ENCODE measurements at places on chromosomes 11 and 22.

DNA sequence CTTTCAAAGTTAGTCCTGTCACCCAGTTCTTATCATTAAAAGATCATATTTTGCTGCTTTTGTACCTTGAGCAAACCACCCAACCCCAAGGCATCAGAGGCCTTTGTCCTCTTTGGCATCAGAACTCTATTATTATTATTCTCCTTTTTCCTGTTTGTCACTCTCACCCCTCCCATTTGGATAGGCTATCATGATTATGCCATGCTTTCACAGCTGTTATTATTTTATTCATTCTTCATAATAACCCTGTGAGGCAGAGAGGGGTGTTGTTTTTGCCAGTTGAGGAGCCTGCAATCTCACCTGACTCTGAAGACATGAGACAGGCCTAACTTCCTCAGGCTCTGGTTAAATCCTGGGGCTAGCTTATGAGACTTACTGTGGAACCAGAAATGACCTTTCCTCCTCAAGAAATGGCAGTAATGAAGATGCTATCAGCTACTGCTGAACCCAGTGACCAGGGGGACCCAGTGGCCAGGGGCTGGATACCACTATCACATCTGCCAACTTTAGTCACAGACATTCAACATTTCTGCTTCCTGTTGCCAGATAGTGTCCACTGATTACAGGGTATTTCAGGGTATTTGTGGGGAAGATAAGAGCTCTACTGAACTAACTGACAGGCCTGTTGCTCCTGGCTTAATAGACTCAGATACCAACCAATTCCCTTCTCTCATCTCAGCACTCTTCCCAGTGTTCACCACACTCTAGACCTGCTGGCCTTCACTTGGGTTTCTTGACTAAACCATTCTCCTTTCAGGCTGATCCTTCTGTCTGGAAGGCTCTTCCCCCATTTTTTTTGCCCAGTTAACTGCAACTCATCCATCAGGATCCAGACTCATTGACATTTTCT, 11.8 kb upstream of the SWAP70 start:
- DNase-seq, result no peak

- DNase-seq, result no peak
Observed at GRCh38 chr11:73974604-73975478, 7.8 kb downstream of the UCP2 start.

DNA sequence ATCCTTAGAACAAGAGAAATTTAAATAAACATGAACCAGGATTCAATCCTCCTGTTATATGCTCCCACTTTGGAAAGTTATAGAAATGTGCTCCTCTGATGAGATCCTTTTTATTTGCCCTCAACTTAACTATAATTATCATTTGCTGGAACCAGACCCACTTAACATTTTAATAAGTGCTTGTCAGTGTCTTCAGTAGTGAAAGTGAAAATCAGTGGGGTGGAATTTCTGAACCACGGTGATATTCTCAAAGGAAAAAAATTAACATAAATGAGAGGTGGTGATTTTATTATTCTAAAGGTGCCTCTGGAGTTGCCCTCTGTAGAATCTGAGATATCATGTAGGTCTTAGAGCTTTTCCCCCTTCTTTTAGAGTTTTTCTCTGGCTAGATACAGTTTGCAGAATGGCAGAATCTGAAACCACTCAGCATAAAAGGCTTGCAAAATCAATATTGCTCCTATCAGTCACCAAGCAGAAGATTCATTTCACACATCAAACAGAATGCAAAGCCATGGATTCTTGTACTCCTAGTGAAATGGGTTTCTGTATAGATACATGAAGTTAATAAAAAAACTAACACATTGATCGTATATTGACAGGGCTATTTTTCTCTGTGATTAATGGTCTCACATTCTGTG, 213.2 kb downstream of the LUZP2 start:
- no peak for DNase-seq

DNA sequence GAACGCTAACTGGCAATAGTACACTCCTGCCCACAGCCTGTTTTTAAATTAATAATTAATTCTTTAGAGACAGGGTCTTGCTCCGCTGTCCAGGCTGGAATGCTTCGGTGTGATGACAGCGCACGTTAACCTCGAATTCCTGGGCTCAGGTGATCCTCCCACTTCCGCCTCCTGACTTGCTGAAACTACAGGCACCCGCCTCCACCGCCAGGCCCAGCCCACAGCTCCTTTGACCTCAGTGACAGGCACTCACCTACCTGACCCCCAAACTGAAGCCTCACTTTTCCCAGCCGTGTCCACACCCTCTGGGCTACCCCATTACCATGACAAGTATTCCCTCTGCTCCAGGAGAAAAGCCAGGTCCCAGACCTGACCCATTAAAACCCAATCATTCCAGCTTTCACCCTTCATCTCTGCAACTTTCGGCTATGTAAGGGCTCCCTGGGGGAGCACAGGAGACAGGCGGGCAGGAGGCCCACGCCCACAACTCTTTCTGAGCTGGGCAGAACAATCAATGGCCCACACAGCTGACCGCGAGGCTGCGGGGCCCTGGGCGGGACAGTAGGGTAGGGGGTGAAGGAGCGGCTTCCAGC, 730 bp downstream of the LMNTD2 start:
- no peak for DNase-seq

DNA sequence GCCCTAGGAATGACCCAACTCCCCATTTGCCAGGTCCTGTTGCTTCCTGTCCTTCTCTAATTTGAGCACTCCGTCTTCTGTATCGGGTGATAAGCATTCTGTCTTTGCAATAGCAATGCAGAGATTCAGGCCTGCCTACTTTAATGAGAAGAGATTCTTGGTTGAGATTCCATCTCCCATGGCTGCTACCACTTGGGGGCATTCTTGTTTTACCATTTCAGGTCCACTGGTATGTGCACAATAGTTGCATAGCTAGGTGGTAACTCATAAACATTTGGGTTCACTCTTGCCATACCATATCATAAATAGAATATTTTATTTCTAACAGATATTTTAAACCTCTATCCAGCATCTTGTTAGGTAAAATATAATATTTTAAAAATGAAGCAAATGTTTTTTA, 34.4 kb upstream of the CALCB start:
- DNase-seq, result no peak

GRCh38 chr11:61607920-61608599, 27.2 kb upstream of the SYT7 start:
- DNase-seq, result no peak

- no peak for DNase-seq
Observed at GRCh38 chr22:29737251-29738117, 17.7 kb downstream of the CABP7 start.

DNA sequence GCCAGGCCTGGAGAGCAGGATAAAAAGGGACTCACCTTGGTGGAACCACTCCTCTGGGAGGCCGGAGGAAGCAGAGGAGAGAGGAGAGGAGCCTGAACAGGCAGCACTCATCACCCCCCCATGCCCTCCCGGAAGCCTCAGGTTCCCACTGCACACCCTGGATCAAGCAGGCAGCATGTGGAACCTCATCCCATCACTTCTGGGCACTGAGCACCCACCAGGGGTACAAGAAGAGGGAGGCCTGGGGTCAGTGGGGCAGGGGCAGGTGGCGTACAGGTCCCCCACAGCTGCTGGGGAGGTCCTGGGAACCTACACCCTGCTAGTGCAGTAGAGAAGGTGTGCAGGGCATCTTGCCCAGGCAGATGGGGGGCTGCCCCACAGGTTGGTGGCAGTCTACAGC, 35.1 kb upstream of the TXNRD2 start:
- DNase-seq, result no peak

DNA sequence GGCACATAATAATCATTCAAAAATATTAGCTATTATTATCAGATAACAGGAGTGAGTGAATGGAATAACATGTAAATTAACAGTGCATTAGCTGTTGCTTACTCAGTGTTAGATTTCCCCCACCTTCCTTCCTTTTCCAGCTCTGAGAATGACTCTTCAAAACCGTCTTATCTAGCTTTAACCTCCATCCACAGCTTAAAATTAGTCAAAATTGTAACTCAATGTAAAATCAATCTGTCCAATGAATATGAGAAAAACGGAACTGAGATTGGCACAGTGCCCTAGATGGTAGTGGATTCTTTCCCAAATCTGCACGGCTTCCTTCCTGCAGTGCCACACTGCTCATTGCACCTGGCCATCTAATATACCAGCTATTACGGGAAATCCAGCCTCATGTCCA, 156.8 kb upstream of the BDNF start:
- DNase-seq, result no peak

- DNase-seq, result peak; percentile 25
Observed at GRCh38 chr11:123430721-123431497, 840 bp downstream of the GRAMD1B start.

Data from NCI-H524 treated with DMSO at 0.1 percent for 48 hours (cell line).